Stimulated activated CD4-positive, alpha-beta T cell treated with anti-CD3 and anti-CD28 coated beads, Interleukin-15, amount 100 ng/mL, for 48 hours (primary cell): ENCODE measurements at places on chromosomes 6 and 20.

DNA sequence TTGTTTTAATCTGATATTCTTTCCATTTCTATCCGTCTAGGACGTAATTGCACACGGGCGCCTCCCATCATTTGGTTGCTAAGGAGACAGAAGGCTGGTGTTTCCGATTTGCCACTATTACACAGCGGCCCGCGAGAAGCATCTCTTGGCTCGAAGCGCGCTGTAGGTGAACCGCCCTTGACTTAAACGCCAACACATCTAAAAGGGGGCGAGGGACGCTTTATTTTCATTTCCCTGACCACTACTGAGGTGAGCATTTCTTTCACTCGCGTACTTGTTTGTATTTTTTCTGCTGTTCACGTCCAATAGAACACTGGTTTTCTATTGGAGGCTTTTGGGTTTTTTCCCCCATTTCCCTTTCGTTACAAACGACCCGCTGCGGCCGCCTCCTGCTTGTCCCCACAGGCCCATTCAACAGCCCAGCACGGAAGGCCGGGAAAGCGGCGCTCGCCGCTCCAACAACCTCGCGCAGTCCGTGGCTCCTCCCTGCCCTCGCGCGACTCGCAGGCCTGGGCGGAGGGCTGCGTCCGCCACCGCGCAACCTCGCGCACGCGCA lies 505 bp upstream of the WRNIP1 start:
- DNase-seq: no peak

DNA sequence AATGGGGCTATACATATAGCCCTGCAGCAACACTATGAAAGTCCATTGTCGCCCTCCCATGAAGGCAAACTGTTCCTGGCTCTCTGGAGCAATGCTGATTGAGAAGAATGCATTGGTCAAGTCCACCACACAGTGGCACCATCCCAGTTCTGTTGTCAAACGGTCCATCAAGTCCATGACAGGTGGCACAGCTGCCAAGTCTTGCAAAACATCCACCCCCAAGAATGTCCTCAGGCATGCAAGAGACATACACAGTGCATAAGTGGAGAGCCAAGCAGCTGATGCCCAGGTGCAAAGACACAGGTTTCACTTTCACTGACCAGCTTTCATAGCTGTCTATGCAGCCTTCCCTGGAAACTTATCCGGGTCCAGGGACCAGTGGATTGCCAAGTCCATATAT lies 17.5 kb downstream of the ZNF391 start:
- DNase-seq: no peak

GRCh38 chr6:27830212-27830599 lies 82.0 kb downstream of the OR2B2 start:
- DNase-seq: no peak

DNA sequence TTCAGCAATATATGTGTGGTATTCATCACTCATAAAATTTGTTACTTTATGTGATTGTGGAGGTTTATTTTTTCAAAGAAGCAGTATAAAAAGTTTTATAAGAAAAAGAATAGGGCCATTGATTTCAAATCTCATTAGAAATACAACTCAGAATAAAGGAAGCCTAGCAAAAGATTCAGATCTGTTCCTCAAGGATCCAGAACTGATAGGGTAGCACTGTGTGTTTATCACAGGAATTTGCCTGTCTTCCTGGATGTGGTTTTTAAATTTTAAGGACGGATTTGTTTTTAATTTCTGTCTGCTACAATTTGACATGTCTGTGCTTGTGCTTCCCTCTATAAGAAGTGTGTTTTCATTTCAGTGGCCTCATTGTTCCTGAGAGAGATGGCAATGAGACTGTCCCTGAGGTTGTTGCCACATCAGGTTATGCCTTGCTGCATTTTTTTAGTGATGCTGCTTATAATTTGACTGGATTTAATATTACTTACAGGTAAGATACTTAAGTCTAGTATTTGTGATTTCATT lies 74.6 kb downstream of the ATRN start:
- no peak for DNase-seq

GRCh38 chr6:148878683-148879082 lies 131.9 kb downstream of the UST start:
- no peak for DNase-seq

- no peak for DNase-seq
These were observed 3.0 kb downstream of the PRSS16 start for GRCh38 chr6:27250277-27251111.

- DNase-seq: no peak
These were observed 54.4 kb downstream of the RTN4IP1 start for GRCh38 chr6:106574741-106575458.

GRCh38 chr20:22566876-22567658 lies 17.3 kb downstream of the FOXA2 start:
- DNase-seq: no peak

- no peak for DNase-seq
These were observed 57.4 kb downstream of the VAPB start for GRCh38 chr20:58446264-58446959.

GRCh38 chr6:18154507-18155149 lies at the start of gene TPMT:
TPMT (minus strand) TSS chr6:18155077; CDS start chr6:18149127, 5,950 bp downstream.
- DNase-seq: no peak

DNA sequence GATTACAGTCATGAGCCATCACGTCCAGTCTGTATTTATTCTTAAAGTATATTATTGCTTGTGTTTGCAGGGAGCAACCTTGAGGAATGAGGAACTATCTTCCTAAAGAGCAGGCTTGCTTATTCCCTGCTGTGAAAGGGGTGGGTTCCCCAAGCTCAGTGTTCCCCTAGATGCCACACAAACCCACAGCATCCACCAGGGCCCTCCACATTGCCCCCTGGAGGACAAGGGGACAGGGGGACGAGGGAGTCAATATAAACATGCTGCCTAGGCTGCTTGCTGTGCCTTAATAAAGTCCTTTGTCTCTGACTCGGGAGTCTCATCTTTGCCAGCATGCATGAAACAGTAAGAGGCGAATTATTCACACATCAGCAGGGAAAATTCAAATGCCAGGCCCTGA lies 8.0 kb upstream of the IDH3B start:
- DNase-seq: no peak

- no peak for DNase-seq
These were observed 53.0 kb upstream of the UBR2 start for GRCh38 chr6:42510795-42511194.

DNA sequence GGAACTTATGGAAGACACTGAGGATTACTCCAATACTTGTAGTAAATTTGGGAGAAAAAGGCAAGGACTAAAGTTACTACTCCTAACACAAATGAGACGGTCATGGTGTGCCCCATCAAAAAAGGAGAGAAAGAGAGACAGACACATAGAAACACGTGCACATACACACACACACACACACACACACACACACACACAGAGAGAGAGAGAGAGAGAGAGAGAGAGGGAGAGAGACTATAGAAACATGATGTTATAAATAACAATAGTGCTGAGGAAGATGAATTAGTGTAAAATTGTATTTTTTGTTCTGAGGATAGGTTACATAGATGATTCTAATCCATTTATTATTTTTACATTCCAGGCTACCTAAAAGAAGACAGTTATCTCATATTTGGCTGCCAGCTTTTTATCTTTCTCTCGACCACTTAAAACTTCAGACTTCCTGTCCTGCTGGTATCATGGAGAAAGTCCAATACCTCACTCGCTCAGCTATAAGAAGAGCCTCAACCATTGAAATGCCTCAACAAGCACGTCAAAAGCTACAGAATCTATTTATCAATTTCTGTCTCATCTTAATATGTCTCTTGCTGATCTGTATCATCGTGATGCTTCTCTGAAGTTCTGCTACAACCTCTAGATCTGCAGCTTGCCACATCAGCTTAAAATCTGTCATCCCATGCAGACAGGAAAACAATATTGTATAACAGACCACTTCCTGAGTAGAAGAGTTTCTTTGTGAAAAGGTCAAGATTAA lies 10.5 kb downstream of the PLN start:
- no peak for DNase-seq

- no peak for DNase-seq
These were observed 299.6 kb downstream of the TAF4 start for GRCh38 chr20:61765871-61766654.

- DNase-seq: no peak
These were observed 49.2 kb upstream of the MAP7 start for GRCh38 chr6:136599329-136600011.

- DNase-seq: no peak
These were observed 46.5 kb downstream of the BLOC1S5 start for GRCh38 chr6:8017705-8018104.

GRCh38 chr20:41032271-41032670 lies 3.6 kb downstream of the TOP1 start:
- no peak for DNase-seq

GRCh38 chr20:61570646-61571195 lies 318.7 kb downstream of the CDH4 start:
- DNase-seq: no peak

DNA sequence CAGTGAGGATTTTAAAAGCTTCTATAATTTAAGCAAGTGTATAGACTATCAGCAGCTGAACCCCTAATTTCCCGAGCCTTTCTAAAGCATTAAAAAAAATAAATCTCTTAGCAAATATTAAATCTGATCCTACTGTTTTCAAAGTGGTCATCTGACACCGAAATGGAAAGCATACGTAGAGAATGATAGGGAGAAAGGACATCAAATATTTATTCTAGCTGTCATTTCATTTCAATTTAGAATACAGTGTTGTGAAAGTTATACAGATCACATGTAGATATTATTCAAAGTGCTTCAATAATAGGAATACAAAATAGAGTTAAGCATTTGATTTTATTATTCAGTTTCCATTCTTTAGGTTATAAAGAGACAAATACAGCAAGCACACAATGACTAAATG lies 61.9 kb upstream of the PKIB start:
- DNase-seq: no peak

- no peak for DNase-seq
These were observed 1.8 kb downstream of the REV3L start for GRCh38 chr6:111480988-111481822.

GRCh38 chr6:18121580-18122127 lies 823 bp downstream of the NHLRC1 start:
- no peak for DNase-seq

DNA sequence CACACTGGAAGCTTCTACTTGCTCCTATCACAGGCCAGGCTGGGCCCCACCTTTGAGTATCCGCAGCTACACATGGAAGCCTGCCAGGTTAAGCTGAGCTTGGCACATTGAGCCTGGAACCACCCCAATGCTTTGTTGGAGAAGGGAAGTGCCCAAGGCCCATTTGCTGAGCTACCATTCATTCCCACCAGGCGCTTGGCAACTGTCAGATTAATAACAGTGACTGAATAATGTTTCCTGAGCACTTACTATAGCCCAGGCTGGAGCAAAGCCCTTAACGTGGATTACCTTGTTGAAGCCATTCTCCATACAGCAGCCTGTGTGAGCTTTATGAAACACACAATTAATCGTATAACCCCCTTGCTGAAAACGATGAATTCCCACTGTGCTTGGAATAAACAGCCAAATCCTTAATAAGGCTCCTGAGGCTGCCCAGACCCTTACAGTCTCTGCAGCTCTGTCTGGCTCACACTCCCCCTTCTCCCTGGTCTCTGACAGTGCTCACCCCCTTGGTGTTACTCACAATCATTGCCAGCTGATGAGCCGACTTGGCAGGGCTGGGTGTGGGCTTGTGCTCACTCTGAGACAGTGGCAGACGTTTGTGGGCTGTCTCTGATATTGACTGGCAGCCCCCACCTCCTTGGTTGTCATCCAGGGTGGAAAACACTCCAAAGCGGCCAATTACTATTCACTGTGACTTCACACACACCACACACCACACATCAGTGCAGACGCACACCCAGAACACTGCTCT lies 357.1 kb downstream of the MAFB start:
- no peak for DNase-seq

GRCh38 chr6:12884983-12885382 lies 168.4 kb downstream of the PHACTR1 start:
- DNase-seq: no peak

DNA sequence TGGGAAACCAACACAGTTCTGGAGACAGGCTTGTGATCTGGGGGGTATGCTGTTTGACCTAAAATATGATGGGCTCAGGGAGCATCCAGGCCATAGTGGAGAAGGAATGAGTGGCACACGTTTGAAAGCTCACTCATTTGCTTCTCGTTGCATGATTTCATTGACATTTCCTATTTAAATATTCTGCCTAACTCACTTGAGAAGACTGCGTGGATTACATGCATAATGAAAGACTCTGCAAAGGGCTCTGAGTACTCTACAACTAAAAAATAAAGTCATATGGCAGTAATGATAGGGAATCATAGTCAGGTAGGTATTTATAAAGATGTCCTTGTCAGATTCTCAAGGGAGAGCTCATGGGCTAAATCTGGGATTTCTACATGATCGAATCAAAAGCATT lies 117.9 kb downstream of the LAMP5 start:
- DNase-seq: no peak

DNA sequence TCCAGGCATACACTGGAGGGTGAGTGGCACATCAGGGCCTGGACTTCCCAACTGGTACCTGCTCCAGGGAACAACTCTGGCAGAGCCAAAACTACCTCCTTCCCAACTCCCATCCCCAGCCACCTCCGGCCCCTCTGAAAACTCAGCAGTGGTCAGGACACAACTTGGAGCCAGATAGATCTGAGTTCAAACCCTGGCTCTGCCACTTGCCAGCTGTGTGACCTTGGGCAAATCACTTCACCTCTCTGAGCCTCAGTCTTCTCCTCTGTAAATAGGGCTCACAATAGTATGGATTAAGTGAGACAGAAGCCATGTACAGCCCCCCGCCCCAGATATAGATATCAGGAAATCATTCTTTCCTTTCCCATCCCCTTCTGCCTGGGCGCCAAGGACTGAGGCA lies 10.7 kb downstream of the AHCY start:
- no peak for DNase-seq

GRCh38 chr6:5012519-5012918 lies 8.7 kb upstream of the RPP40 start:
- DNase-seq: no peak

DNA sequence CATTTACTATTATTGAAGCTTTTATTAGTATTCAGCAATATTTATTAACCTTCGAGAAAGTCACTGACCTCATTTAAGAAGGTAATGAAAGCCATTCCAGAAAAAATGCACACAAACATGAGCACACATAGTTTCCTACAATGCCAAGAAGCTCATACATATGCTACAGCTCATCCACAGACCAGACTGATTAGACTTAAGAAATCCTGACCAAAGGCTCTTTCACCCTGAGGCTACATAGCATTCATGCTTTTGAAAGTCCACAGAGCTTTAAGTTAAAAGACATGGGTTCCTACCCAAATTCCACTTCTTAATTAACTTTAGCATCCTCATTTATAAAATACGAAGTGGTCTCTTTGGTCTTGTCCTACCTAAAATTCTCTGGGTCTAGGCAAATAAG lies 430.4 kb downstream of the TBC1D32 start:
- DNase-seq: no peak

DNA sequence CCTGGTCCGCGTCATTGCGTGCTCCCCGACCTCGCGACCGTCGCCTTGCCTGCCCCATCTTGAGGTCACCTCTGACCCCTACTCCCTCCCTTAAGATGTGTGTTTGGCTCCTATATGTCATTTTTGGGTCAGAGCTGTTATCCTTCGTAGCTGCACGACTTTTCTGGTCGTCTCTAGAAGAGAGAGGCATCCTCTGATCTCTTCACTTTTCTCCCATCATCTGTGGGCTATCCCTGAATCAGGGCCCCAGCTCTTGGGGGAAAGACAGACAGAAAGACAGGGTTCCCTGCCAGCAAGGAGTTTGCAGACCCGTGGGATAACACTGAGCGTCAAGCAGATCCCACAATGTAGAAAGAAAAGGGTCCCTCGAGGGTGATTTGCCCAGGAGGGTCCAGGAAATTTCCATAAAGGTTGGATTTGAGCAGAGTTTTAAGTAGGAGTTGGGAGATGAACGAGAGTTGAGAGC lies 555 bp downstream of the FAM120B start:
- DNase-seq: no peak
